ENCODE measurements at places on chromosomes 7 and 10.

DNA sequence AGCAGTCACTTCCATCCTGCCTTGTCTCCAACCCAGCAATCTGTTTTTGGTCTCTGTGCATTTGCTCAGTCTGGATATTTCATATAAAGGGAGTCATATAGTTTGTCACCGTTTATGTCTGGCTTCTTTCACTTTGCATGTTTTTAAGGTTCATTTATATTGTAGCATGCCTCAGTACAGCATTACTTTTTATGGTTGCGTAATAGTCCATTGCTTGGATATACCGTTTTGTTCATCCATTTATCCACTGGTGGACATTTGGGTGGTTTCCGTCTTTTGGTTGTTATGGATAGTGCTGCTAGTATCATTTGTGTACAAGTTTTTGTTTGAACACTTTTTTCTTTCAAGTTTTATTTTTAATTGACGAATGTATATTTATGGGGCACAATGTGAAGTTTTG is 18.2 kb downstream of the TBC1D12 start:
- DNase-seq: no peak

GRCh38 chr10:130463876-130464364 is 327.7 kb downstream of the GLRX3 start:
- DNase-seq: no peak

GRCh38 chr7:1914743-1915142 is 244.7 kb downstream of the ELFN1 start:
- DNase-seq: no peak

- DNase-seq: no peak
These were observed 199.3 kb downstream of the FRMD4A start for GRCh38 chr10:14131261-14131960.

- peak; percentile 80 for DNase-seq
These were observed 85.4 kb downstream of the NEURL1 start for GRCh38 chr10:103578782-103579382.

- DNase-seq: no peak
These were observed 185.8 kb upstream of the TMEM106B start for GRCh38 chr7:12025246-12025645.

GRCh38 chr7:157386979-157387800 is 50.4 kb downstream of the DNAJB6 start:
- DNase-seq: peak; percentile 77

GRCh38 chr10:103882285-103883007 is 27.1 kb upstream of the SH3PXD2A start:
- no peak for DNase-seq

GRCh38 chr7:97079300-97079699 is 38.2 kb upstream of the SDHAF3 start:
- no peak for DNase-seq

- DNase-seq: no peak
These were observed 9.5 kb upstream of the ZNF862 start for GRCh38 chr7:149828357-149829309.

- no peak for DNase-seq
These were observed 125.7 kb upstream of the NEBL start for GRCh38 chr10:21022821-21023220.

All from colonic mucosa (tissue), 4 donors.